ENCODE measurements at places on chromosomes 11 and 22.

DNA sequence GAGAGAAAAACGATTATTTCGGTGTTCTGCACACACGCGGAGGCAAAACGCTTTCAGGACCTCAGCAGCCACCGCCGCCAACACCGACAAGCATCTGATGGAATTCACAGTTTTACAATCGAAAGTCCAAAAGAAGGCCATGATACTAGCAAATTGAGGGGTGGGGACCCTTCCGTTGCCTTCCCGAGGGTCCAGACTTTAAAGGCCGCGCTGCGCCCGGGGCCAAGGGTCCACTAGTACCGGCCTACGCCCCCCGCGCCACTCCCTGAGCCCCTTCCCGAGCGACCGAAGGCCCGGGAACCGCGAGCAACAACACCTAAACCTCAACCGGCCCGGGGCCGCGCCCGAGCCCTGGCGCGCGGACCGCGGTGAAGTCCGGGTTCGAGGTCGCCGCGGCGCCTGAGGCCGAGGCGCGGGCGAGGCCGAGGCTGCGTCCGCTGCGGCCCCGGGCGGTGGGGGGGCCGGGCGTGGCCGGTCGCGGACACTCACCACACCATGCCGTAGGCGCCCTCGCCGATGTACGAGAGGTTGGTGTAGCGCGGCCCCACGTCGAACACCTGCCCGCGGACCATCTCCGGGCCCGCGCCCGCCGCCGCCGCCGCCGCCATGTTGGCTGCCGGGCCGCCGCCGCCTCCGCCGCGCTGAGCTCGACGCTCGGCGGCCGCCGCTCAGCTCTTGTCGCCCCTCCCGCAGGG is 465 bp downstream of the MAPK1 start:
- no peak for DNase-seq

- no peak for DNase-seq
These were observed 25.9 kb upstream of the FBLN1 start for GRCh38 chr22:45476814-45477213.

- DNase-seq, result no peak
These were observed 22.0 kb downstream of the POU2F3 start for GRCh38 chr11:120261931-120262330.

DNA sequence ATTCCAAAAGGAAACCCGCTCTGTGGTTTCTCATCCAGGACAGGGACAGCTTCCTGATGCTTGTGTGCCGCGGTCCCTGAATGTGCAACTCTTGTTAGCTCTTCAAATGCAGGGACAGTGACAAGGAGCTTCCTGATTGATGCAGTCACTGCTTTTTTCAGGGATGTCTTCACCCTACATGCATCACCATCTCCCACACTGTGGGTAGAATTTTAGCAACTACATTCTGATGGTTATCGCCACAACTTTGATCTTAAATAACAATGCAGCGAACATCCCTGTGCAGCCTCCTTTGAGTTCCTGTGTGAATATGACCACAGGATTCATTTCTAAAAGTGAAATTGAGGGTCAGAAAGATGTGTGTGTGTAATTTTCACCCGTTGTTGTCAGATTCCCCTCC is 115.0 kb downstream of the GGTLC2 start:
- DNase-seq, result no peak

DNA sequence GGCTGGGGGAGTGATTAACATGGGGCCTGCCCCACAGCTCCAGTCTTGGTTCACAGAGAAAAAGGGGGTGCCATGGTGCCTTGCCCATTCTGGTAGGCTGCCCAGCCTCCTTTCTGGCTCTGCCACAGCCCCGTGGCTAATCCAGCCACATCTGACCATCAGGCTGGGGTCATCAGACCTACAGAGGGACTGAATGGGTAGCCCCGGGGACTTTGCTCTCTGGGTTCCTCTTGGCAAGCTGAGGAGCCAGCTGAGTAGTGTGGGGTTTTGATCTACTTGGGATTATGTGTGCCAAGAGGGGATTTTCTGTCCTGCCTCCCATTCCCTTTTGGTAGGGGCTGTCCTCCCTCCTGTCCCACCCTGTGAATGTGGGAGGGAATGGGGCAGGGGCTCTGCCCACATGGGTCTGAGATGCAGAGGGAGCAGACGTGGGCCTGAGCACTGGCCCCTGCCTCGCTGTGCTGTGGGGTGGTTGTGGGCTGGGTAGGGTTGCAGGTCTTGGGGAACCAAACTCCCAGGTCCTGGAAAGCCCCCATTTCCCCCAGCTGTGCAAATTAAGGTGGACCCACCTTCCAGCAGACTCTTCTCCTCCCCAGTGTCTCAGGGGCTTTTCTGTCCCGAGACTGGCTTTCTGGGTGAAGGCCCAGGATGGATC is 32.0 kb downstream of the CD82 start:
- no peak for DNase-seq

DNA sequence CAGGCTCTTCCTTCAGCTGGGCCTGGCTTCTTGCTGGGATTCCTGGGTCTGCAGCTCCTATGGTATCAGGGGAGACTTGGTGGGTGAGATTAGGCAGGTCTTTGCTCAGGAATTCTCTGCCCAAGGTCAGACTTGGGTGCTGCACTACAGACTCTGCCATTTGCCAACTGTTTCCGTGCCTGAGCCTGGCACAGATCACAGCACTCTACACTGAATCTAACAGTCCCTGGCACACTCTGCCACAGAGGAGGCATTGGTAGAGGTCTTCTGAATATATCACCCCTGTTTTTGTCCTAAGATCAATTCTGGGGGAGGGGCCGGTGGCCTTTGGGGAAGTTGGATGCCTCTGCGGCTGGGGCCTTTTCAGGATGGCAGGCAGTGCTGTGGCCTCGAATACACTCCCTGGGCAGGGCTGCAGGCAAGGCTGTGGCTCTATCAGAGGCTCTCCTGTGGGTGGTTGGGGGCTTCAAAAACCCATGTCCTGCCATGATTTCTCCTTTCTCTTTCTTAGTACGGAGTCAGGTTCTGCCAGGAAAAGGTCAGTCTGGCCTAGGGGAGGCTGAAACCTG is 115.0 kb upstream of the NARS2 start:
- no peak for DNase-seq

DNA sequence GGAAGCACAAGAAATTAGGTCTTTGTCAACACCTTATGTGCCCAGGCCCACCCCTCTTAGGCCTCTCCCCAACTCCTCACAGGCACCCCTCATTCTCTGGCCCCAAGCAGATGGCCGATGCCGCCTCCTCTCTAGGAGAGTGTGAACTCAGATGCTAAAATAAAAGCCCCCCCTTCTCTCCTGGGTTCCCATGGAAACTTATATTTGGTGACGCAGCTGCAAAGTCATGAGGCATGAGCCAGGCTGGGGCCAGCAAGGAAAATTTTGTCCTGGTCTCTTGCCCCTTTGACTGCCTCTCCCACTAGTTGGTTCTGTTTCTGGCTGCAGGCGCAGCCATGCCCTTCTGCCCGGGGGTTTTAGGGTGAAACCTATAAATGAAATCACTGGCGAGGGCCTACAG is 11.8 kb downstream of the RCOR2 start:
- no peak for DNase-seq

- DNase-seq, result no peak
These were observed 25.0 kb downstream of the METTL15 start for GRCh38 chr11:28133146-28133545.

GRCh38 chr11:43746670-43747069 is 66.1 kb downstream of the HSD17B12 start:
- no peak for DNase-seq

DNA sequence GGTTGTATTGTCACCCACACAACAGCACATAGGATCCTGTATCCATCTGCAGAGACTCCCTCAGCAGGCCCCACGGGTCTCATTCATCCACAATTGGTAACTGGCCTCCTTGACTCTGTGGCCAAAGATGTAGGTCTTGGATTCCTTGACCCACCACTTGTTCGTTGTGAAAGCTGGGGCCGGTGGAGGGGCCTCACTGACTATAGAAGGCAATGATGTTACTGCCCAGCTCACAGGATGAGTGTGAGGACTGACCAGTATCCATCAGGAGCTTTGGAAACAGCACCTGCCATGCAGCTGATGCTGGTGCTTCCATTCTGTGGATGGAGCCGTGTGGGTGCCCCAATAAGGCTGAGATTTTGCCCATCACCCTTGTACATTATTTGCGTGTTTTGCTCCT is 615.7 kb downstream of the BRD1 start:
- no peak for DNase-seq

DNA sequence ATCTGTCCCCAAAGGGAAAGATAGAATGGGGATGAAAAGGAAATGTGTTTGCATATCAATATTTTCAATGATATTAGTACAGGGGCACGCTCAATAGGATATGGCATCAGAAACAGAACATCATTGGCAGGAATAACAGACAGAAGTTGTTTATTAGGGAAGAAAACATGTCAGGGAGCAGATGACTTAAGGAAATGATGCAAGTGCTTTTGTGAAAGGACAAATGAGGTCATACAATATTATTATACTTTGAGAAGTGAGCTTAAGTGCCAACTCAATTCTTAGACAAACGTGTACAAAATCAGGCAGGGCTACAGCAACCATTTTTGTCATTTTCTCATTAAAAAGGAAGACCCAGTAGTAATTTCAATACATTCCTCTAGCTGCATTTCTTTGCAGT is 388.4 kb downstream of the SOX6 start:
- DNase-seq, result peak; percentile 75

Data from fibroblast of the conjunctiva (primary cell).